Right hindlimb (tissue), 1 donor: ENCODE measurements at places on chromosomes 7 and 10.

GRCh38 chr7:79165225-79165624, 288.2 kb downstream of the MAGI2 start:
- no peak for DNase-seq

DNA sequence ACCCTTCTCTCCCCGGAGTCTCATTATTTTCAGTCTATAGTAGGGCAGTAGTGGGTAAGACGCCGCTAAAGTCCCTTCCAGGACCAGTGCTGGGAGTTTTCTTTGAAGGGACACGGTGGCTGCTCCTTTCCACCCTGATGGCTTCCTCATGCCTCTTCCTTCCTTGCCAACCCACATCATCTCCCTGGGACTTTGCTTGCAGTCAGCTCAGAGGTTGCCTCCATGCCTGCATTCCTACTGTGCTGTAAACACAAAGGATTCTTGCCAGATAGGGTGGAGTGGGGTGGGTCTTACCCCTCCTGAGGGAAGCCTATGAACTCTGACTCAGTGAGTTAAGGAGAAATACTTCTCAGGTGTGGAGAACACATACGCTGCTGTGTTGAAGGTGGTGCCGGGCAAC, 59.9 kb upstream of the IGFBP3 start:
- no peak for DNase-seq

DNA sequence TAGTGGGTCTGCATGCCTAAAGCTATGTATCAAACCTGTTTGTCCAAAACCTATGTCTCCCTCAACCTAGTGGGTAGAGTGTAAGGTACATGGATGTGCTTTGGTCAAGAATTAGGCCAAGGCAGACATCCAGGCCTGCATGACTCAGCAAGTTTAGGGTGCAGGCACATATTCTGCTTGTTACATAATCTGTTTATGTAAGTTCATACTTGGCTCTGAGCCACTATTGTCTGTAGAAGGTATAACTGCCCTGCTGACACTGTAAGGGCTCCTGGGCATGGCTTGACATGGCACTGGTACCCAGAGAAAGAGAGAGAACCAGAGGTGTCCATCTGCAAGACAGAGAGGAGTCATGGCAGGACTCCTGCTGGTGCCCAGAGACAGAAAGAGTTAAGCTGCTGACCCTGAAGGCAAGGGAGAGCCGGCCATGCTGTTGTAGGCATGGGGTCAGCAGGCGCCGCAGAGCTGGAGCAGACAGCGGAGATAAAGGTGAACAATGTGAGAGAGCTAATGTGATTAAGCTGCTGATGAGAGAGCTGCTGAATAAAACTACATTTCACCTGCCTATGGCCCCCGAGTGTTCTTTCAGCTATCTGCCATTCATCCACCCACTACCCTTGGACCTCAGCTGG, 118.5 kb upstream of the TMEM106B start:
- no peak for DNase-seq

GRCh38 chr7:156117542-156118247, 305.4 kb upstream of the SHH start:
- no peak for DNase-seq

GRCh38 chr10:88408096-88408495, 175.0 kb downstream of the RNLS start:
- DNase-seq = no peak

- no peak for DNase-seq
These were observed 25.9 kb downstream of the TBXAS1 start for GRCh38 chr7:139854803-139855497.

DNA sequence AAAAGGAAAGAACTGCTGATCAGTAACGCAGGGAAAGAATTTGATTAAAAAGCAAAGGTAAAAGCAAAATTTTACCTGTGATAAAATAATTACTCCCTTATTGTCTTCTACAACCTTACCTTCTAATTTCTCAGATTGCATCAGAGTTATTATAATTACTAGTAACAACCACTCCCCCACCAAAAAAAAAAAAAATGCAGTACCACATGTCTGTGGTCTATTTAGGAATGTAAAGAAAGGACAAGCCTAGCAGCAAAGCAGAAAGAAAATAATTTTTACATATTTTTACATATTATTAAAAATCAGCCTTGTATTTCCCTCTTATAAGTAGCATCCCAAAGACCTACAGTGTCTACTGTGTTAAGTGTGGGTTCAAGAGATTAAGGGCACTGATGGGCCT, 430.4 kb downstream of the TFEC start:
- no peak for DNase-seq

GRCh38 chr10:11023009-11023953, 5.6 kb downstream of the CELF2 start:
- no peak for DNase-seq

- DNase-seq = no peak
These were observed 57.4 kb downstream of the MAP3K8 start for GRCh38 chr10:30491204-30491915.

GRCh38 chr10:104779701-104780100, 138.6 kb downstream of the SORCS3 start:
- DNase-seq = no peak

GRCh38 chr7:119761776-119762175, 511.2 kb upstream of the KCND2 start:
- no peak for DNase-seq

DNA sequence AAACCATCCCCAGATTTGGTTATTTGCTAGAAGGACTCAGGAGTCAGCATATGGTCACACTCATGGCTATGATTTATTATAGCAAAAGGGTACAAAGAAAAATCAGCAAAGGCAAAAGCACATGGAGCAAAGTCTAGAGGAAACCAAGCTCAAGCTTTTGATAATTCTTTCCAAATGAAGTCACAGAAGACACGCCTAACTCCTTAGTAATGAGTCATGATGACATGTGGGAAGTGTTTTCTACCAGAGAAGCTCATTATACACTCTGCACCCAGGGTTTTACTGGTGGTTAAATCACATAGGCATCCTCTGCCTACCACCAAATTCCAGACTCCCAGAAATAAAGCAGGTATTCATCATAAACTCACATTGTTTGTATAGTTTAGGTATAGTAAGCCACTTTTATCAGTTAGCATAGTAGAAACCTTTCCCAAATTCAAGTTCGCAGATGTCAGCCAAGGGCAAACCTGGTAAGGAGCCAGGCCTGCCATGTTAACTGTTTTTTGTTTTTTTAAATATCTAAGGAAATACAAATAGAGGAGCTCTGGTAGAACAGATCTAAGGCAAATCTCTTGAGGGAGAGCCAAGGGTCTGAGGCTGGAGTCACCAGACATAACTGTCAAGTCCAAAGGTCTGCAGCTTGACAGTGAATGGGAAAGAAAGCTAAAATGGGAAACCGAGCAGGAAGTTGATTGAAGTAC, 15.4 kb upstream of the HIBADH start:
- no peak for DNase-seq

- peak; percentile 92 for DNase-seq
These were observed 19.8 kb upstream of the COL1A2 start for GRCh38 chr7:94374721-94375566.

DNA sequence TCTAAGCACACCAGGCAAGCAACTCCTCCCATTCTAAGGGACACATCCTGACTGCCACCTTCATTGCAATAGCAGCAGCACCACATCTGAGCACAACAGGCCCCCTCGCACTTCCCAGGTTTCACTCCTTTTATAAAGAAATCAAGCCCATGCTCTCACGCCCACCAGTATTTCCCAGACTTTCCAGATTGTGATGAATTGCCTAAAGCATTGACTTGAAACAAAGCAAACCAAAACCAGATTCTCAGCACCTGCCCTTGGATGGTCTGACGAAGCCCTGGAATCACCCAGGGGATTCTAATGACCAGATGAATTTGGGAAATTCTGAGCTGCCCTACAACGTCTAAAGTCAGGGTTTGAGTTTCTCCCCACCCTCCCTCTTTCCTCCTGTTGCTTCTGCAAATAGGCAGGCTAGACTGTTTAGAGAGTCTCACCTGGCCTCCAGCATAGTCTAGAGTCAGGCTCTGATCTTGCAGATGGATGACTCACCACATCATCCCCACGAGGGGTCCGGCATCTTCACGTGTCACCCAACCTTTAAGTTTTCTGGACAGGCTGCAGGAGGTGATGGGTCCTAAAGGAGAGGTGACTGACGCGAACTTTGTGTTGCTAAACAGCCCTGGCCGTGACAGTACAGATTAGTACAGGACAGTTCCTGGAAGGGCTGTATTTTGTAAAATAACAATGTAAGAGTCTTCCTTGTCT, 198.0 kb downstream of the SKIDA1 start:
- no peak for DNase-seq

GRCh38 chr10:119441921-119442757, 100.4 kb downstream of the RGS10 start:
- peak; percentile 70 for DNase-seq

DNA sequence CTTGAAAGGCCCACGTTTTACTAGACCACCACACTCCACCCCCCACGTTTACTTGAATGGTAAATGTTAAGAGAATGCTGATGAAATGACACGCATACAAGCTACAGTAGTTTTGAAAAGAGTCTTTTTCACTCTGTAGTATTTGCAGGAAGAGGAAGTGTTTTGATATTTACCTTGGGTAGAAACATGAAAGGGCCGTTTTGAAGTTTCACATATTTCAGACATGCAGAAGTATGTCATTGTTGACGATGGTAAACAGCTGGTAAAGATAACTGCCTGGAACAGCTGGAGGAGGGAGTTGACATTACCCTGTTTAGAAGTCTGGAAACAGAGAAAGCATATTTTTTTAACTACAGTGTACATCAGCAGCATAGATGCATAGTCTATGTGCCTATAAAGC, 160.7 kb downstream of the NXPH1 start:
- no peak for DNase-seq

DNA sequence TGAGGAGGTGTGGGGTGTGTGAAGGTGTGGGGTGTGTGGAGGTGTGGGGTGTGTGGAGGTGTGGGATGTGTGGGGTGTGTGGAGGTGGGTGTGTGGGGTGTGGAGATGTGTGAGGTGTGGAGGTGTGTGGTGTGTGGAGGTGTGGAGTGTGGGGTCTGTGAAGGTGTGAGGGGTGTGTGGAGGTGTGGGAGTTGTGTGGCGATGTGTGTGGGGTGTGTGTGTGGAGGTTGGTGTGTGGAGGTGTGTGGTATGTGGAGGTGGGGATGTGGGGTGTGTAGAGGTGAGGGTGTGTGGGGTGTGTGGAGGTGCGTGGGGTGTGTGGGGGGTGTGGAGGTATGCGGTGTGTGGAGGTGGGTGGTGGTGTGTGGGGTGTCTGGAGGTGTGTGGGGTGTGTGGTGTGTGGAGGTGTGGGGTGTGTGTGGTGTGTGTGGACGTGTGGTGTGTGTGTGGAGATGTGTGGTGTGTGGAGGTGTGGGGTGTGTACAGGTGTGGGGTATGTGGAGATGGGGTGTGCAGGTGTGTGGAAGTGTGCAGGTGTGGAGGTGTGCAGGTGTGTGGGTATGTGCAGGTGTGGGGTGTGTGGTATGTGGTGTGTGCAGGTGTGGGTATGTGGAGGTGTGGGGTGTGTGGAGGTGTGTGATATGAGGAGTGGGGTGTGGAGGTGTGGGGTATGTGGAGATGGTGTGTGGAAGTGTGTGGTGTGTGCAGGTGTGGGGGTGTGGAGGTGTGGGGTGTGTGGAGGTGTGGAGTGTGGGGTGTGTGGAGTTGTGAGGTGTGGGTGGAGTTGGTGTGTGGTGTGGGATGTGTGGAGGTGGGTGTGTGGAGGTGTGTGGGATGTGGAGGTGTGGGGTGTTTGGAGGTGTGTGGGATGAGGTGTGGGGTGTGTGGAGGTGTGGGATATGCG, 34.5 kb downstream of the SPDYE17 start:
- peak; percentile 24 for DNase-seq

DNA sequence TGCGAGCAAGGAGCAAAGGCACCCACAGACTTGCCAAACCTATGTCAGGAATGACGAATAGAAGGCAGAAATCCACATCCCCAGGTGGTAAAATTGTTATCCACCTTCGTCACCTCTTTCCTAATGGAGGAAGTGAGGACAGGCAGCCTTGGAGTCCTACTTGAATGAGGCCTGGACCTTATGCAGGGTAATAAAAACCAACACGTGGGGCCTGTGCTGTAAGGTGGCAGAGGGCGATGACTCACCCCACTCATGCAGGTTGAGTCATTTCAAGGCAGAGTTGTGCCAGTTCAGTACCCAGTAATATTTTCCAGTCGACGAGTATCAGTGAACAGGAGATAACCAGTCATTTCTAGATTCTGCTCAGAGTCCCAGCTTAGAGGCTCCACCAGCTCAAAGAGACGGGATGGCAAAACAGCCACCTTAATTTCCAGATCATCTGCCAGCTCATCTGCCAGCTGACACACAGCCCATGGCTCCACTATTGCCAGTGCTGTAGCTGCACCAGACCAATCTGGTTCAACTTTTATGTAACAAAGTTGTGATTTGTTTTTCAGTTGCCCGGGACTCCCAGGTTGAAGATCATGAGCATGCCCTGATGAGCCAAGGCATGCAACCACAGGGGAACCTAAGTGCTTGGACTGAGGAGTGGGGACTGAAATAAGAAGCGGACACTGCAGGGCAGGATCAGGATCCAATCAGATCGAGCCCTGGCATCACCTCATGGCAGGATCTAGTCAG, 176.2 kb upstream of the ITGB1 start:
- DNase-seq = no peak

GRCh38 chr10:127735723-127736221, 1.2 kb upstream of the FOXI2 start:
- no peak for DNase-seq

DNA sequence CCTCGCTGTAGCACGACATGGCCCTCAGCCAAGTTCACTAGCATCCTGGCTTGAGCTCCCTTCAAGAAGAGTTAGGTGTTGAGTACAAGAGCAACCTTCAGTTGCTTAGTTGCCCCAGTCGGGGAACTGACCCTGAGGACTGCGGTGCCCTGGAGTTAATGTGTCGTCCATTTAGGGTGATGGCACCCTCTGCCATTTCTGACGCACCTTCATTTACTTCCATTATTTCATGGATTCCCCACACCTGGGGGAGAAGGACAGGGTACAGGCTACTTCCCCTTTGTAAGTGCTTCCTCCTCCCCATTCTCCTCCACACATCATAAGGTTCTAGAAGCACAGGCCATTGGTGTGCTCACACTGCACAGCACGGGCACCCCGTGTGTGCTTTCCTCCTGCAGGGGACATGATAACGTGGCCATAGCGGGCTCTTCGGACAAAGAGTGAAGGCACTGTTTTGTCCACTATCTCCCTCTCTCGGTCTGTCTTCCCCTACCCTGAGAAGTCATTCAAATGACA, 1.8 kb downstream of the ALOX5 start:
- no peak for DNase-seq

DNA sequence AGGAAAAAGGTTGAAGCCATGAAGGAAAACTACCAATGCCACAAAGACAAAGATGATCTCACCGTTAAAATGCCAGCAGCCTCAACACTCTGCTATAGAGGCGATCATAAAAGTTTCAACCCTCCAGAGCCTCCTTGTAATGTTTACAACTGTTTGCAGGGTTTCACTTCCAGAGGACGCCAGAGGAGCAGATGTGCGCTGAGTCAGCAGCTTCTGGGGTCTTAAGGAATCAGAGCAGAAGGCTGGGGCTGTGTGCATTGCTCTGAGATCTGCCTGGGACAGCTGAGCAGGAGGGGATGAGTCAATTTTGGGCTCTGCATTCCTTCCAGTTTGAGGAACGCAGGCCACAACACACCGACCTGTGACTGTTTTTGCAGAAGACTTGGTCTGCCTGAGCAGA, 98.3 kb downstream of the TMEM130 start:
- DNase-seq = peak; percentile 74

DNA sequence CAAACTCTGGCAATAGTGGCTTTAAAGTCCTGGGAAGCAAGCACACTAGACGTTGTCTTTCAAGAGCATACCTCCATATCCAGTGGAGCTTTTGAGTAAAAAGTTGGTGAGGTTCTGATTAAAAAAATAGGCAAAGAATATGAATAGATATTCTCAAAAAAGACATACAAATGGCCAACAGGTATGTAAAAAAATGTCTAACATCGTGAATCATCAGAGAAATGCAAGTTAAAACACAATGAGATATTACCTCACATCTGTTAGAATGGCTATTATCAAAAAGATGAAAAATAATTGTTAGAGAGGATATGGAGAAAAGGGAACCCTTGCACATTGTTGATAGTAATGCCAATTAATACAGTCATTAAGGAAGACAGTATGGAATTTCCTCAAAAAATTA, 407.1 kb downstream of the MDFIC start:
- no peak for DNase-seq
